ENCODE measurements at places on chromosomes 2 and 18. TPM values are rescaled to one million over a fixed set of nuclear protein-coding genes. Genes with fewer than 3 reads are reported as not detected.

DNA sequence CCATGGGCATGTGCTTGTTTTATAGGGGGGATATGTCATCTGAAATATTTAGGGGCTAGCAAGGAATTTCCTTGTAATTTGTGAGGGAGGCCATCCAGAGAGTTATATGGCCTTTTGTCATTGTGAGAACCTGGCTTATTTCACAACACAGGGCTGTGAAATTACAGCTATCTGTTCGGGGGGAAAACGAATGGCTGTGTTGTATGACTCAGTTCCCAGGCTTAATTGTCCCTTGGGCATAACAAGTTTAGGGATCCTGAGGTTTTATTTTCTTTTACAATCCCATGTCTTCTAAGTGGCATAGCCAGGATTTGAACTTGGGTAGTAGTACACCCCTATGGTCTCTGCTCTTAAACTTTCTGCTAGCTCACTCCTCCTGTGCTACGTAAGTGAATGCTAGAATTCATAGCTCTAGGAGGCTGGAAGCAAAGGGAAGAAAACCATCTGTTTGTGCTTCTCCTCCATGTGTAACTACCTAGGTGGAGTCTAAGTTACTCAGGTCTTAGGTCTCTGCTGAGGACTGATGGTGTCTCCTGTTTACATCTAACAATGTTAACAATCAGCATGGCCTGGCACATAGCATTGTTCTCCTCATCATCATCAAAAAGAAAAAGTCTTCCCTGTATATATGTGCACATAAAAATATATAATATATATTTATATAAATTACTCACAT lies 53.8 kb downstream of the SKA1 start:
- no peaks in the 10 kb centered on the region for H3K27me3 ChIP-seq
- H3K36me3 ChIP-seq = no peaks in the 10 kb centered on the region
- DNase-seq = no peak
- no peaks in the 10 kb centered on the region for H3K4me1 ChIP-seq
- no peak overlapping the region for H3K27ac ChIP-seq
- H3K4me3 ChIP-seq = no peak overlapping the region

- no peaks in the 10 kb centered on the region for H3K4me1 ChIP-seq
- H3K4me3 ChIP-seq = no peak overlapping the region
- no peak overlapping the region for H3K27ac ChIP-seq
Observed at GRCh38 chr18:25517881-25518715, 166.1 kb upstream of the ZNF521 start.

- H3K36me3 ChIP-seq = no peaks in the 10 kb centered on the region
- H3K4me1 ChIP-seq = no peaks in the 10 kb centered on the region
- no peak for DNase-seq
- H3K27ac ChIP-seq = no peak overlapping the region
- no peaks in the 10 kb centered on the region for H3K27me3 ChIP-seq
Observed at GRCh38 chr18:58269931-58270330, 225.9 kb downstream of the NEDD4L start.

DNA sequence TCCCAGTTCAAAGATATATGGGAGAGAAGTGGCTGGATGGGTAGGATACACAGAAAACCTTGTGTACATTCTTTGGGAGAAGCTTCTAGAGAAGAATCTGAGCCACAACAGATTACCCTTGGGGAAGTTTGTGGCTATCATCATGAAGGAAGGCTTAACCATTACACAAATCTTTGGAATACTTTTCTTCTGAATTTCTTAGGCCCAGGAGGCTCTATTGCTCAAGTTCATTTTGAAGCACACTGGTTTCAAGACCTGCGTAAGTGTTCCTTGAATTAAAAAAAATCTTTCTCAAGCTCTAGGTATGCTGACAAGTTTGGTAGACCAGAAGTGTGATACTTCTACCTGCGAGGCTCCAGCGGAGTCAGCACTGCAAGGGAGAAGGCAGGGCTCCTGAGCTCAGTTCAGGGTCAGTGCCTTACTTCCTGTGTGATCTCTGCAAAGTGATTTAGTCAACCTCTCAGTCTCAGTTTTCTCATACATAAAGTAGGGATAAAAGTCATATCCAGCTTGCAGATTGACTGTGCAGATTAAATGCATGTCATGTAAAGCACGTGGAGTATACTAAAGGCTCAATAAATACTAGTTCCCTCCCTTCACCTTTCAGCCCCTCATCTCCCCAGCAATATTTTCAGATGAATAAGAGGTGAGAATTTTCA lies 438.6 kb downstream of the DLGAP1 start:
- no peak overlapping the region for H3K27ac ChIP-seq
- no peaks in the 10 kb centered on the region for H3K4me1 ChIP-seq
- DNase-seq = no peak
- H3K4me3 ChIP-seq = no peak overlapping the region
- H3K27me3 ChIP-seq = no peaks in the 10 kb centered on the region

GRCh38 chr2:172179045-172179701 lies 76.5 kb upstream of the DLX2 start:
- H3K27me3 ChIP-seq = no peaks in the 10 kb centered on the region
- no peak for DNase-seq
- no peak overlapping the region for H3K4me3 ChIP-seq
- H3K27ac ChIP-seq = no peak overlapping the region
- no peaks in the 10 kb centered on the region for H3K4me1 ChIP-seq

The MEIS1 gene
- total RNA-seq = 76.6 TPM

The SLC5A7 gene
- total RNA-seq = 0.19 TPM

The XIRP2 gene
- total RNA-seq = 0.15 TPM

The SERPINB2 gene
- 2.0 TPM for total RNA-seq

All from aorta (tissue), 5 donors.